ENCODE measurements at places on chromosomes 6 and 20. TPM values are rescaled to one million over a fixed set of nuclear protein-coding genes. Genes with fewer than 3 reads are reported as not detected.

The OLIG3 gene
- total RNA-seq: not detected

GRCh38 chr20:25139029-25139705 is 56.3 kb upstream of the ENTPD6 start:
- no peak for DNase-seq

- no peak for DNase-seq
Measured at GRCh38 chr20:4613718-4614620, 107.7 kb upstream of the PRND start.

The POU3F2 gene
- not detected for total RNA-seq

The RIPK1 gene
- 35.0 TPM for total RNA-seq

GRCh38 chr6:143234734-143235133 is 174.0 kb downstream of the AIG1 start:
- DNase-seq: no peak

- DNase-seq: no peak
Measured at GRCh38 chr20:44728801-44729443, 13.8 kb downstream of the CCN5 start.

- DNase-seq: no peak
Measured at GRCh38 chr6:157461000-157461915, 80.3 kb downstream of the ZDHHC14 start.

The CCN5 gene
- total RNA-seq: 2.8 TPM

- DNase-seq: peak; percentile 69
Measured at GRCh38 chr6:167676666-167677421, 149.9 kb upstream of the AFDN start.

DNA sequence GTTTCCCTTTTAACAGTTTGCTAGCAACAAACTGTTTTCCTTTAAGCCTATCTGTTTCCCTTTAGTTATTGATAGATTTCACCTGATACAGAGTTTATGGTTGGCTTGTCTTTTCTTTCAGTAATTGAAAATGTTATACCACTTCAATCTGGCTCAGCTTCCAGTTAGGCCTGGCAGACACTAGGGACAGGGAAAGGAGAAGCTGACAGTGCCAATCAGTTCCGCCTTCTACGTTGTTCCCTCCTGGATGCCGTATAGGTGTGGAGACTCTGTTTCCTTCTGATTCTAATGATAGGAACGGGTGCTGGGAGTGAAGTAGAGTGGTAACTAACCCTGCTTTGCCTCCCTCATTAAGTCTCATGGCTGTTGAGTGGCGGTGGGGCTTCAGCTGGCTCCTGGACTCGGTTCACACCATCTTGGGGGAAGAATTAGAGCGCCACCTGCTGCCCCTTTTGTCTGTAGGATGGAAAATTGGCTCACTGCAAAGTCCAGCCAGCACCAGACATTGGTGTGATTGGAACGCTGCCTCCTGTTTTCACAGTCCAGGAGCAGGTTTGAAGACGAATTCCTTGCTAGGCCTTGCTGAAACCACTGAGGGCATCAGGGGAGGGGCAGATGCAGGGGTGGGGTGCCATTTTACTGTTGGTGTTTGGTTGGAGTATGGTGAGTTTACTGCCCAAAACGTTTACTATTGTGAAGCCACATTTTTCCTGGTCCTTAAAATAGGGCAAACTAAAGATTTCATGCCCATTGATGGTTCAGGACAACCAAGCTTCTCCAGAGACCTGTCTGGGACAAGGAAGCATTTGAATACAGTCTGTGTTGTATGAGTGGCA is 1729.5 kb downstream of the GRIK2 start:
- peak; percentile 54 for DNase-seq

DNA sequence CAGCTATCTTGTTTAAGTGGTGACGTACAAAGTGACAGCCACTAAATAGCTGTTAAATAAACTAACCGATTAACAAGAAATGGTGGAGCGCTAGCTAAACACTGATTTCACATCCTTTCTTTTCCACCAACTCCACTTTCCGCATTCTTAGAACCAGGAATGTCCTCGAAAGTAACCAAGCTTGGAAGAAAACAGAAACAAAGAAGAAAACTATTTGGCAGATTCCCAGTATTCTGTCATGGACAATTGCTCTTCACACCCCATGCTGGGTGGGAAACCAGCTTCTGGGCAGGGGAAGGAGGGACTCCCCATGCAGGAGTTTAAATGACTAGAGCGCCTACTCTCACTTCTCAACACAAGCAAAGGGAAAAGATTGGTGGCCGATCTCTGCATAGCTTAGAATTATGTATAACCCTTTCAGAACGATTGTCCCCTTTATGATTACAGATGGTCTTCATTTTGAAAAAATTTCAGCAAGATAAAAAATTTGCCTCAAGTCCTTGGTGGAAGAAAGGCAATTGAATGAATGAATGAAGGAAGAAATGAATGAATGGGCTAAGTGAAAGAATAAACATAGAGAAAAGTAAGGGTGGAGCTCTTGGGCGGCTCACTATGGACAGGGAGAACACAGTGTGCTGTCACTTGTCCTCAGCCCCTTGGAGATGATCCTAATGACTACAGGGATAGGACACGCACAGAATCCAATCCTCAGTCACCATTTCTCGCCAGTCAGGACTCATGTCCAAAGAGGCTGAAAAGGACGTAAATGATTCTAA is 148.7 kb upstream of the NEDD9 start:
- no peak for DNase-seq

The AIF1 gene
- 15.0 TPM for total RNA-seq

The PRDM13 gene
- not detected for total RNA-seq

DNA sequence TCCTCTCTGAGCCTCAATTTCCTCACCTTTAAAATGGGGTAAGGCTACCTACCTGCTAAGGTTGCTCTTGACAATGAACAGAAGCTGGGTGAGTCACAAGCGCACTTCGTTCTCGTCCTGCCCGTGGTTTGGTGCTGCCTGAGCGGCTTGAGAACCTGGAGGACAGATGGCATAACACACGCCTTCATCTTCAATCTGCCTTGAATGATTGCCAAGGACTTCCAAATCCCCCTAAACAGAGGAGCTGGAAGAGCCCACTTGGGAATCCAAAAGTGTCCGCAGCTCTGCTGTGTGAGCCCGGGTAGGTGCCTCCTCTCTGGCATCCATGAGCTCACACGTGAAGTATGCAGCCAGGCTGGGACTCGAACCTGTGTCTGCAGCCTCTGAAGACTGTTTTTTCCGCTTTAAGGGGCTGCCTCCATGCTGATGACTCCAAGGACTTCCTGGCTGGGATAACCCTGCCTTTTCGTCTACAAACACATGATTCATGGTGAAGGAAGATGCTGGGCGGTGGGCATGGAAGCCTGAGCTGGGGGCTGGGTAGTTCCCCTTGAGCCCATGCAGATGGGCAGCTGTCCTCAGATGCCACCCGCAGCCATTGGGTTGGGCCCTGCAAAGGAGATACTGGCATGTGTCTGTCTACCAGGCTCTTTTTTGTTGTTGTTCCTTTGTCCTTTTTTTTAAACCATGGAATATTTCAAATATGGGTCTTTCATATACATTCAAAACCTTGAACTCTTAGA is 25.3 kb upstream of the CSNK2A1 start:
- no peak for DNase-seq

The NRSN1 gene
- total RNA-seq: 0.12 TPM

The DPM1 gene
- 34.1 TPM for total RNA-seq

DNA sequence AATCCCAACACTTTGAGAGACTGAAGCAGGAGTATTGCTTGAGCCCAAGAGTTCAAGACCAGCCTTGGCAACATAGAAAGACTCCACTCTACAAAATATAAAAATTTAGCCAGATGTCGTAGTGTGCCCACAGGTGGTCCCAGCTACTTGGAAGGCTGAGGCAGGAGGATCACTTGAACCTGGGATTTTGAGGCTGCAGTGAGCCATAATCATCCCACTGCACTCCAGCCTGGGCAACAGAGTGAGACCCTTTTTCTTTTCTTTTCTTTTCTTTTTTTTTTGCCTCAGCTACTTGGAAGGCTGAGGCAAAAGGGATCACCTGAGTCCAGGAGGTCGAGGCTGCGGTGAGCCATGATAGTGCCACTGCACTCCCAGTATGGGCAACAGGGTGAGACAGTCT is 17.9 kb downstream of the FASTKD5 start:
- DNase-seq: no peak

The GPRC6A gene
- not detected for total RNA-seq

The PKHD1 gene
- 0.20 TPM for total RNA-seq

- no peak for DNase-seq
Measured at GRCh38 chr20:38599410-38599882, 2.2 kb upstream of the ARHGAP40 start.

DNA sequence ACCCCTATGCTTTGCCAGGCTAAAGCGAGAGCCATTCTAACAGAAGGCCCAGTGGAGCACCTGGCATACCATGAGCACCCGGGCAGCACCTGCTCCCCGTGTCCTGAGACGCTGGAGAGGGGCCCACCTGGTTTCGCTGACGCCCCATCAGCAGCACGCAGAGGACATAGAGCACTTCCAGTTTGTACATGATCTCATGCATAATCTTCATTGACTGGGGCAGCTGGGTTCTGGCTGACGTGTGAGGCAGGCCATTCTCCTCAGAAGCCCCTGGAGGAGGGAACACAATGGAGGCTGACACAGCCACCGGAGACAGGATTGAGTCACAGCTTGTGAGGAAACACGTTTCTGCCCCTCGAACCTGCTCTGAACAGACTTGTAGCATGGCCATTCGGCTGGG is 65.4 kb downstream of the MYH7B start:
- DNase-seq: no peak

GRCh38 chr20:51122931-51123658 is 100.2 kb upstream of the KCNG1 start:
- no peak for DNase-seq

The ATRN gene
- 23.1 TPM for total RNA-seq

GRCh38 chr20:36461600-36462439 is 79.5 kb upstream of the MYL9 start:
- DNase-seq: peak; percentile 68

DNA sequence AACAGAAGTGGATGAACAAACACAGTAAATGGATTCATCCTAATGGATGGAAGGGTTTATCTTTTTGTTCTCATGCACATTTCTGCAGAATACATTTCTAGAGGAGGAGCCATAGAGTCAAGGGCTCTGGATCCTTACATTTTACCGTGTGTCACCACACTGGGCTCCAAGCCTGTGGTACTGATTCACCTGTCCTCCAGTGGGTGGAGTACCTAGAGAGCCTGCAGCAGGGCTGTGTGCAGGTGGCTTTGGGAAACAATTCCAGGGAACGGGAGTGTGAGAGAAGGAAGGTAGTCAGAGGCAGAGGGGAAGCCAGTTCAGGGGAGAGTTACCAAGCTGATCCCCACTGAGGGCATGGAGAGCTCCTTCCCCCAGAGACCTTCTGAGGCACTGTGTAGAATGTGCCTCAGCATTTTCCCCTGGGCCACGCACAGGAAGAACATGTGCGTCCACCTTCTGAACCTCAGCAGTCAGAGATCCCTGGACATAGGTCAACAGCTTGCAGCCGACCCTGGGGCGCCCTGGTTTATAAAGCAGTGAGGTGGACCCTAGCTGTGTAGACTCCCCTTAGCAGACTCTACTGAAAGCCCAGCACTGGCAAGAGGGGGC is 85.3 kb upstream of the SLC22A23 start:
- no peak for DNase-seq

DNA sequence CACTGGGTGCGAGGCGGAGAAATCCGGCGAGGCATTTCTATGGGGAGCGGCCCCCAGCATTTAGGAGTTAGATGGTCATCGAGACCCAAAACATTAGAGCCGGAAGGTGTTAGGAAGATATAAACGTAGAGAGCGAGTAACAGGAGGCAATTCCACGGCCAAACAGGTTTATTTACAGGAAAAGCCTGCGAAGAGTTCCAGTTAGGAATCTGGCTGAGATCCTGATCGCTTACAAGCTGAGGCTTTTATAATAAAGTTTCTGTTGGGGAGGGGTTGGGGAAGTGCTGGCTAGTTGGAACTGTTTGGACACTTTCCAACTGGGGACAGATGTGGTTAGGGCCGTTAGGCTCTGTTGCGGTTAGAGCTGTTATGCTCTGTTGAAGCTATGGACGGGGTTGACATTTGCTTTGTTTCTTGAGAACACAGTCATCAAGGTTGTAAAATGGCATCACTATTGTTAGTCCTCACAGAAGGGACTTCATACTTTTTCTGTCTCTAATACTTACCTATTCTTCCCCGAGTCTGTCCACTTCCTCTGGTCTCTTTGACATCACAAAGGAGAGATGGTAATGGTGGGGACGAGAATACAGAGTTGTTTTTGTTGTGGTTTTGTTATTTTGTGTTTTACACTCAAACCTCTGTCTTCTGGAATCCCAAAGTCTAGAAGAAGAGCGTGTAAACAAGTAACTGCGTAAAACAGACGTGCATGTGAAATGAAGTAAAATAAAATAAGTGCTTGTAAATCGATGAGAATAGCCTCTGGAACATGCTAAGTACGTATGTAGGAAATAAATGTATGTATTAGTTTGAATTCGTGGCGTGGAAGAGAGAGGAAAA is 554 bp upstream of the ZSCAN31 start:
- peak; percentile 45 for DNase-seq

The CST1 gene
- not detected for total RNA-seq

DNA sequence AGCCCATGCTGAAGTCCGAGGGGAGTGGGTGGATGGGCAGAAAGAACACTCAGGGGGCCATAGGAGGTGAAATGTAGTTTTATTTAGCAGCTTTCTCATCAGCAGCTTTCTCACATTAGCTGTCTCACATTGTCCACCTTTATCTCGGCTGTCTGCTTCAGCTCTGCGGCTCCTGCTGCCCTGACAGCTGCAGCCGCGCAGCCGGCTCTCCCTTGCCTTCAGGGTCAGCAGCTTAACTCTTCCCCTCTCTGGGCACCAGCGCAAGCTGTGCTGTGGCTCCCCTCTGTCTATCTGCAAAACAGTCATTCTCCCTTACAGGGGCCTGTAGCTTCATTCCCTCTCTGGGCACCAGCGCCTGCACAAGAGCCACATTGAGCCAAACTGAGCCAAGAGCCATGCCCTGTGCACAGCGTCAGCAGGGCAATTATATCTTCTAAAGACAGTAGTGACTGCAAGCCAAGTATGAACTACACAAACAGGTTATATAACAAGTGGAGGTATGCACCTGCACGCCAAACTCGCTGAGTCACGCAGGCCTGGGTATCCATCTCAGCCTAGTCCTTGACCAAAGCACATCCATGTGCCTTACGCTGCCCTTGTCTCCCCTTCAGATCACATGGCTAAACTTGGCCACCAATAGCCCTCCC is 198.8 kb downstream of the EYA2 start:
- no peak for DNase-seq

DNA sequence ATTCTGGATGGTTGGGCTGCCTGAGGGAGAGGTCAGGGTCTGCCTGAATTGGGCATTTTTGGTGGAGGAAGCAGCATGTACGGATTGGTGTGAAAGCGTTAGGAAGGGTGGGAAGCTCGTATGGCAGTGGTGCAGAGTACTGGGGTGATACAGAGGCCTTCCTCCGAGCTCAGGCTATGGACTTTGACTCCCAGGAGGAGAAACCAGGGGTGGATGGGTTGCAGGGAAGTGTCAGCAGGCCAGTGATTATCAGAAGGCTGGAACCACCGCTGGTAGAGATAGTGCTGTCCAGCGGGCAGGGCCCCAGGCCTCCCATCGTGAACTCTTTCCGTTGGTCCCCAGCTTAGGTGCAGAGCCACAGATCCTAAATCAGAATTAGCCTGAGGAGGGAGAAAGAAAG is 5.3 kb downstream of the WFDC5 start:
- no peak for DNase-seq

The AVP gene
- not detected for total RNA-seq

All from left colon (tissue), 2 donors.